Inflammatory macrophage treated with lipopolysaccharide for 1 hour (primary cell): ENCODE measurements at places on chromosomes 7 and 10.

DNA sequence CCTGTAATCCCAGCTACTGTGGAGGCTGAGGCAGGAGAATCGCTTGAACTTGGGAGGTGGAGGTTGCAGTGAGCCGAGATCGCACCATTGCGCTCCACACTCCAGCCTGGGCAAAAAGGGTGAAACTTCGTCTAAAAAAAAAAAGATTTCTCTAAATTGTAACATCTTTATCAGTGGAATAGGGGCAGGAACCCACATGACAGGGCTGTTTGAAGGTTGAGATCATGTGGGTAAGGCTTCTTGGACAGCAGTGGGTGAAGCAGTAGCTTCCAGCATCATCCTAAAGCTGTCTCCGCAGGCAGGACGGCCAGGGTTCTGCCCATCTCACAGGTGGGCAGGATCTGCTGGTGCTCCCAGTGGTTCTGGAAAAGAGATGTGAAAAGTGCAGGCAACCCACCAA is 37.9 kb upstream of the SEPHS1 start:
- no peak for DNase-seq

GRCh38 chr7:134651991-134652390 is 5.3 kb downstream of the BPGM start:
- no peak for DNase-seq

GRCh38 chr7:82808633-82809032 is 354.1 kb downstream of the PCLO start:
- DNase-seq: no peak

DNA sequence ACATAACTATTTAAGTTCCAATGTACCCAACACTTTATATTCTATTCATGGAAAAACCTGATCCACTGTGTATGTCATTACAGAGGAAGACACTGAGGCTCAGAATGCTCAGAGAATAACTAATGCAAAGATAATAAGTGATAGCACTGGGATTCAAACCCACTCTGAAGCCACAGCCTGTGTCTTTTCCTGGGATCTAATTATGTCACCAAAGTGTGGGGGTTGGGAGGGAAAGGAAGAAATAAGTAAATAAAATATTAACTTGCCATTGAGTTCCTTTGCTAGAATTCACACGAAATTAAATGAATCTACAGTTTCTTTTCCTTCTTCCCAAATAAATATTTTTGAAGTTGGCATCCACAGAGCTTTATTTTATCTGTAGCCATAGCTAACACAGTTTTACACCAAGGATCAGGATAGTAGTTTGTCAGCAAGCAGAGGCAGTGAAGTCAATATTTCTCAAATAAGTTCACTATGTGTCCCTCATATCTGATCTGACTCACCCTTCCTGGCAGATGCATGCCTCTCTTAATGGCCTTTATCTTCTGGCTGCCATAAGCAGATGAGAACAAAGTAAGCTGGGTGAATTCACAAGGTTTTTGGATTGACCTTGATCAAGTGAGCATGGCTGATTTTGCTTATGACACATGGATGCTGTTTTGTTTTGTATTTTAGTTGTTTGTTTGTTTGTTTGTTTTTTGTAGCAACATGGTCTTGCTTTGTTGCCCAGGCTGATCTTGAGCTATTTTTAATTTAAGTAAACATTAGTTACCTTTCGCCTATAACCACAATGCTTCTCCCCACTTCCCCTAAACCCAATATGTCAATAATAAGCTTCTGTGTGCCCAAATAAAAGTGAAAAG is 6.3 kb downstream of the RAPGEF5 start:
- no peak for DNase-seq

DNA sequence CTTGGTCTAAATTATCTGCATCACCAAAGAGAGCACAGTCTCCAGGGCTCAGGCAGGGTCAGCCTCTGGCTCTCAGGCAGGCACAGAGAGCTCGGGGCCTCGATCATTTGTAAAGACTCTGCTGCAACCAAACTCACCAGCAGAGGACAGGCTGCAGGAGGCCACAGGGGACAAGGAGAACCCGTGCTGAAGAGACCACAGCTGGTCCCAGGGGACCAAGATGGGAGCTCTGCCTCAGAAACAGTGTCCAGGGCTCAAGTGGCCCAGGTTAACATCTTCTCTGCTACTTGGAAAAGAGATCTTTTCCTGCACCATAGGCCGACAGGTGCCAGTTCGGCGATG is 543.2 kb downstream of the PTPRN2 start:
- DNase-seq: no peak

GRCh38 chr10:125127986-125128385 is 32.4 kb downstream of the CTBP2 start:
- DNase-seq: no peak

DNA sequence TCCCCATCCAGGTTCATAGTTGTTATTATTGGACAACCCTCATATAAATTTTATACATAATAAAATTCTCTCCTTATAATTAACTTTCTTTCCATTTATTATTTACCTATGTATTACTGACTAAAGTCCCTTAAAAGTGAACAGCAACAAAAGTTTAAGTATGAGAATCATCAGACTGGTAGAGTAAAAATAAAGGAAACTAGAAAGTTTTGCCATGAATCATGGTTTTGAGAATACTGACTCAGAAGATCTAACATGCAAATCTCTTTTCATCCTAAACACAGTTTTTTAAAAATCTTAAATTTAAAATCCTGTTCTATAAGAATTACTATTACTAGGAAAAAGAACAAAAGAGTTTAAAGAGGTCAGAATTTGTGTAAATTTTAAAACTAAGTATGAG is 32.1 kb downstream of the HERC4 start:
- DNase-seq: no peak

GRCh38 chr10:103983367-103983911 is 16.5 kb downstream of the SLK start:
- no peak for DNase-seq

GRCh38 chr10:7315906-7316305 is 94.9 kb downstream of the SFMBT2 start:
- no peak for DNase-seq

DNA sequence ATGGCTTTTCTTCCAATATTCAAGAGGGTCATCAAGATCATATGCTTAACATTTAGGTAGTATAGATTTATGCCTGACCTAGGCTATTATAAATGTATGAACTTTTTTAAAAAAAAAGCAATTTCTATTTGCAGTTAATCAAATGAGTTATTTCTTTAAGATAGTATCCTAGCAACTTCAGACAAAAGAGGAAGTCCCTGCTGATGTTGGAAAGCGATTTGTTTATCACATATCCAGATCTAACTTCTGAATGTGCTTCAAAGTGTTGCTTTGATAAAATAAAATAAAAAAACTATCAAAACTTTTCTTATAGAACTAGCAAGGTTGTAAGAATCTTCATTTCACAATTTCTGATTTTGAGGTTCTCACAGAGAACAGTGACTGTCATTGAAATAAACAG is 401.9 kb upstream of the PHF14 start:
- no peak for DNase-seq

DNA sequence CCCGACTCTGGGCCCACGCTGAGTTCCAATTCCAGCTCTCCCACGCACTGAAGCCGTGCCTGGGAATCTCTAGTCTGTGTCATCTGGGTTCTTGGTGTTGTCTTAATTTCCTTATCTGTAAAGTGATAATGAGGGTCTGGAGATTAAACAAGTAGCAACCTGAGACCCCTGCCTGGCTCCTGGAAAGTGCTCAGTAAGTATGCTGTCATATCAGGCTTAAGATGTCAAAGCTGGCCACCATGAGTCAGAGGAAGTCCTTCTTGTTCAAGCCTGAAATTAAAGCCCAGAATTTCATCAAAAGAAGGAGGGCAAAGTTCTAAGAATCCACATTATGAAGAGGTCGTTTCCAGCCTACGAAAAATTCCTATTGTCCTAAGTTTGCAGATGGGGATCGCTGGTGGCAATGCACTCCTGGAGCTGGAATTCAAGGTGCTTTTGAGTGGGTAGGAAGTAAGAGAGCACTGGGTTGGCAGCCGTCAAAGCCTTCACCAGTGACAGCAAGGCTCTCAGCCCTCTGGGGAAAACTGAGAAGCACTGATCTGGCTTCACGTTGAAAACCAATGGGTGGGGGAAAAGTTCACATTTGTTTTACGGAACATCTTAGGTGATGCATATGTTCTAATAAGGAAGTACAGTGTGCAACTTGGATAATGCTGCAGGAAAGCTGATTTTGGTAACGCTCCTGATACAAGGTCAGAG is 50.3 kb upstream of the NCAPG2 start:
- DNase-seq: no peak

DNA sequence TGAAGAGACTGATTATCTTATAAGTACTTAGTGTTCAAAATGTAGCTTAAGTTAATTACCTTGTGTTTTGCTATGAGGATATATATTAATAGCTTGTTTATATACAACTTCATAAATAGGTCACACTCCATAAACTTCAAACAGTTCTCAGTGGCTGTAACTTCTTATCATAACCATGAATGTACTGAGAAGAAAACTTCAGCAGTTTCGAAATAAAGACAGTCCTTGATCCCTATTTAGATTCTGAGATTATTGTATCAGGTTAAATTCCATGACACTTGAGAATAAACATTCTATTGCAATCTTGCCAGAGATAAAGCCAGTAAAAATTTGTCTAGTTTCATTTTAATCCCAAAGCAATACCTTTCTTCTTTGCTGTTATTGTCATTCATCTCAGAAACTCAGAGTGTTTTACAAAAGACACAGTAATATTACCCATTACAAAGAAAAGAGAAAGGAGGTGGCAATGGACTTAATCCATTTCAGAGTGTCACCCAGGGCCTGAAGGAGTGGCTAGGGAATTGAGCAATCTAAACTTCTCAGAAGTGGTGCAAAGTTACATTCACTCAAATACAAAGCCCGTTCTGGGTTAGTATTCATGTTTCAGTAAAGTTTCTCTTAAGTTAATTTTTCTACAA is 403.6 kb downstream of the SEMA3D start:
- DNase-seq: no peak

- no peak for DNase-seq
Observed at GRCh38 chr7:79317728-79318127, 135.7 kb downstream of the MAGI2 start.

DNA sequence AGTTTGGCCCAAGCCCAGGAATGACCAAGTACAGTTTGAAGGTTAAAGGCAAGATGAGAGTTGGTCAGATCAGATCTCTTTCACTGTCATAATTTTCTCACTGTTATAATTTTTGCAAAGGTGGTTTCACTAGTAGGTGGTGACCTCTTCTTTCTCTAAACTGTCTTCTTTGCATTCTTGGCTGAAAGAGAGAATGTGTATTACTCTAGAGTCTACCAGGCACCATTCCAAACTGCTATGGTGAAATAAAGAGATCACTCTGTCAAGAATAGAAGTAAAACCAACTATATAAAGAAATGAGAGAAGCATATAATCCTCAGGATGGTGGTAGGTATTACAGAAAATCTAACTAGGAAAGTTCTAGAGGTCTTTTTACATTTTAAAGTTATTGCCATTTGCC is 72.7 kb downstream of the DYNC1I1 start:
- DNase-seq: no peak

DNA sequence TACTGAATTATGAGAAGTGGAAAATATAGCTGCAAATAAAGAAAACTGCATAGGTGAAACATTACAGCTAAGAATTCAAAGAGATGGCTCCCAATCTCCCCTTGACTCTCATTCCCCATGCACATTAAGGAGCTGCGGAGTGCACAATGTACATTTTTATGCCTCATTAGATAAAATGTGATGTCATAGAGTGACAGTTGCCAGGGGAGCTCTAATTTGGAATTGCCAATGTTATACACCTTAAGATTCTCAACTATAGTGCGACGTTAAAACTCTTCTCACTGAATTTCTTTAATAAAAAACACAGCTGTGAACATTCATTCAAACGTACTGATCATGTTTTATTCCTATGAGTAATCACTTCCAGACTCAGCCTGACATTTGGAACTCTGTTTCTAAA is 386.9 kb upstream of the CELF2 start:
- DNase-seq: no peak

DNA sequence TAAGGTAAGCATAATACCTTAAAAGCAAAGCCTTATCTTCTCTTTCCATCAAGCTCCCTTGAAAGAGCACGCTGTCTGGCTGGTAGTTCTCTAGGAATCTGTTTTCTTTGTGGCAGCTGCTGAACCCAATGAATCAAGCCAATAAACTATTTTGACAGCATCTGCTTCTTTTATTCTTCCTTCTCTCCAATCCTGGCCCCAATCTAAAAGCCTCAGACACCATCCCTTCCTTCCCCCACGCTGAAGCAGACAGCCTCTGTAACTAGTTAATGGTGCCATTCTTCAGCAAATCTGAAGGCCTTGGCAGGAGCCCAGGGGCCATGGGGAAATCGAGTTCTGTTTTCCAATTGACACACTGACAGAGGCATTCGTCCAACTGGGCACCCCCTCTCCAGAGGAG is 186.6 kb upstream of the LYZL1 start:
- no peak for DNase-seq

GRCh38 chr7:125358551-125359167 is 429.0 kb upstream of the POT1 start:
- DNase-seq: no peak

DNA sequence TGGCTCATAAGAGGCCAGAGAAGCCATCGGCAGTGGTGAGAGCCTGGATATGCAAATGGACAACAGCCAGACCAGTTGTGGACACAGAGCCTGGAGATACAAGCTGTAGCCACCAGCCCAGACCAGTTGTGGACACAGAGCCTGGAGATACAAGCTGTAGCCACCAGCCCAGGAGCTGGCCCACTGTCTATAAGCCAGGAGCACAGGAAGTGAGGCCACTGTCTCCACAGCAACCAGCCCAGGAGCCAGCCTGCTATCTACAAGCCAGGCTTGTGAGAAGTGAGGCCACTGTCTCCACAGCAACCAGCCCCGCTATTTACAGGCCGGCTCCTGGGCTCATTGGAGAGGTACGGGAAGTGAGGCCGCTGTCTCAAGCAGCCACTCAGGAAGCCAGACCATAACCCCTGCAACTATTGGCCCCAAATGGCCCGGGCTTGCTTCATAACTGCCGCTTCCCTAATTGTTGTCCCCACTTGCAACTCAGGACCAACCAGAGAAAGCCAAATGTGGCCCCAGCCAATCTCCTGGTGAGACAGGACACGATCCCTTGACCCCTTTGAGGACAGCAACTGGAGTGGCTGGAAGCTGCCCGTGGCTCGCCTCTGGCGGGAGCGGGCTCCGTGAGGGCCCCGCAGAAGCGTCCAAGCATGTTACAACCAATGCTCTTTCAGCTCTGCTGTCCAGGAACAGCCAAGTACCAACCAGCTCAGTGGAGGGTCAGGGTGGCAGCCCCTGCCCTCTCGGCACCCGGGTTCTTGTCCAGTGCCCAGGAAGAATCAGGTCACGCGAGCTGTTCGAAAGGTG is 44.1 kb upstream of the CNPY1 start:
- DNase-seq: peak; percentile 58

DNA sequence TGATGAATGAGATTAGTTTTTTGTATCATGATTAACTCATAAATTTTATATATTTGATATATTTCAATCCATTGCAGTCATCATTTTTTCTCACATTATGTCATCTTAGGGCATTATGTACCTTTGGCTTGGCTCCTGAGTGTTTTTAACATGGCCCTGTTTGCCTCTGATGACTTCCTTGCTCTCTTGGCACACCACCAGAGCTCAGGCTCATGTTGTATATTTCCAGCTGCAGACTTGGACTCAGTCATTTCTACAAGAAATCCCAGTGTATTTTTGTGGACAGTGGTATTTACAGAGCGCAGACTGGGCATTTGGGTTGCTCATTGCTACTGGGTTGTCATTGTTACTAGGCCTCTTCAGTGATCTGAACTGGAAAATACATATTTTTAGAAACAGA is 188.5 kb downstream of the ADRA2A start:
- no peak for DNase-seq
